ENCODE measurements at places on chromosomes 5 and 9. TPM values are rescaled to one million over a fixed set of nuclear protein-coding genes. Genes with fewer than 3 reads are reported as not detected.

Gene MLANA
- not detected for total RNA-seq

Gene GALT
- 17.4 TPM for total RNA-seq

Gene C9orf50
- total RNA-seq: not detected

Gene KLF9
- 52.7 TPM for total RNA-seq

Gene PCDHGB3
- 1.9 TPM for total RNA-seq

Gene PCDHB10
- 1.7 TPM for total RNA-seq

Gene PCDHAC2
- 0.19 TPM for total RNA-seq

Gene ZNF462
- total RNA-seq: 8.6 TPM

Gene TMOD1
- 0.28 TPM for total RNA-seq

Gene NSUN2
- 82.1 TPM for total RNA-seq

Gene LCN6
- total RNA-seq: not detected

Gene C5orf58
- total RNA-seq: not detected

Gene RPL37
- total RNA-seq: 537 TPM

Gene LCN10
- not detected for total RNA-seq

Gene SLC6A3
- total RNA-seq: not detected

Gene APBA1
- total RNA-seq: 2.5 TPM

Data from regular cardiac myocyte (primary cell).